Stomach (tissue), 19 donors: ENCODE measurements at places on chromosomes 16 and 17. TPM values are rescaled to one million over a fixed set of nuclear protein-coding genes. Genes with fewer than 3 reads are reported as not detected.
A peak's percentile ranks its signal among the peaks of the same experiment; 100 is the strongest.

Gene STX1B
- total RNA-seq: not detected

Gene TLCD2
- total RNA-seq: 8.1 TPM

Gene TRAPPC1
- 20.2 TPM for total RNA-seq

Gene OR3A3
- not detected for total RNA-seq

- DNase-seq: no peak
- H3K4me1 ChIP-seq: no peaks in the 10 kb centered on the region
- H3K4me3 ChIP-seq: no peak overlapping the region
- H3K36me3 ChIP-seq: peaks cover 74% of the 10 kb centered on the region
Measured at GRCh38 chr17:59062509-59062908, 44.2 kb downstream of the TRIM37 start.

DNA sequence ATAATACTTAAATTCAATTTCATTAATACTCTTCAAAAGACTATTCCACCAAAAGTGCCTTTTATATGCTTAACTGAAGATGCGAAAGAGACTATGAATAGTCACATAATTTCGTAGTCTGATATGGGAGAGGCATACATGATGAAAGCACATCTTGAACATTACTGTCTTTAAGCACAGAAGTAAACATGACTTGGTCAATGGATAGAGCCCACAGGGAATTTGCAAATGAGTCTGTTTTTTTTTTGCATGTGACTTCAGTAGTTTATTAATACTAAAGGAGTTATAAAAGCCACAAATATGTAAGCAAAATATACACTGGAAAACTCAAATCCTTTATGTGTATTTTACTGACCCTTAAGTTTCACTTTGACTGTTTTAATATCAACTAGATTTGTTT is 15.9 kb downstream of the ADPRM start:
- DNase-seq: no peak
- H3K36me3 ChIP-seq: peaks cover 60% of the 10 kb centered on the region
- no peaks in the 10 kb centered on the region for H3K27me3 ChIP-seq
- H3K27ac ChIP-seq: no peak overlapping the region
- no peaks in the 10 kb centered on the region for H3K4me1 ChIP-seq

- H3K27ac ChIP-seq: no peak overlapping the region
- H3K36me3 ChIP-seq: peaks cover 70% of the 10 kb centered on the region
- no peak overlapping the region for H3K4me3 ChIP-seq
- DNase-seq: no peak
Measured at GRCh38 chr17:76477576-76477975, 10.2 kb downstream of the AANAT start.

- no peak for DNase-seq
- H3K4me1 ChIP-seq: peaks cover 4% of the 10 kb centered on the region
- no peak overlapping the region for H3K4me3 ChIP-seq
- no peaks in the 10 kb centered on the region for H3K27me3 ChIP-seq
Measured at GRCh38 chr17:56817066-56817465, 16.7 kb downstream of the C17orf67 start.

DNA sequence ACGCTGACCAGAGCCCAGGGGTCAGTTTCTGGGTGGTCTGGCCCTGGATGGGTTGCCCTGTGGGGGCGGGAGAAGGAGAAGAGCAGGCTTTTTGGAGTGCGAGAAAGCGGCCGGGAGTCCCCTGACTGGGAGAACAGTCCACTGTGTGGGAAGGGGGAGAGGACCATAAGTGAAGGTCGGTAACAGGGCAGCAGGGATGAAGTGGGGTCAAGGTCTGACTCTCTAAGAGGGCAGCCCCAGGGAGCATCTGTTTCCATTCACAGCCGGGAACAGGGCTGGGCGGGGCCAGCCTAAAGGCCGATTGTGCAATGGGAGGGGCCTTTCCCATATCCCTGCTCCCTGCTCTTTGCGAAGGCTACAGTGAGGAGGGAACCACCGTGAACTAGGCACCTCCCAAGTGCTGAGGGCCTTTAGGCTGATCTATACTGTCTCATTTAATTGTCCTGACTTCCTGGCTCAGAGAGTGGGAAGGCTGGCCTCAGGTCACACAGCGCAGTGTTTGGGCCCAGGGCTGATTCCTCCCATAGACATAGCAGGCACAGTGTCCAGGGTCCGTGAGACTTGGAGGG is 10.4 kb upstream of the WFDC1 start:
- H3K36me3 ChIP-seq: no peaks in the 10 kb centered on the region
- H3K4me3 ChIP-seq: no peak overlapping the region
- H3K27ac ChIP-seq: peak overlapping the region; percentile 80

DNA sequence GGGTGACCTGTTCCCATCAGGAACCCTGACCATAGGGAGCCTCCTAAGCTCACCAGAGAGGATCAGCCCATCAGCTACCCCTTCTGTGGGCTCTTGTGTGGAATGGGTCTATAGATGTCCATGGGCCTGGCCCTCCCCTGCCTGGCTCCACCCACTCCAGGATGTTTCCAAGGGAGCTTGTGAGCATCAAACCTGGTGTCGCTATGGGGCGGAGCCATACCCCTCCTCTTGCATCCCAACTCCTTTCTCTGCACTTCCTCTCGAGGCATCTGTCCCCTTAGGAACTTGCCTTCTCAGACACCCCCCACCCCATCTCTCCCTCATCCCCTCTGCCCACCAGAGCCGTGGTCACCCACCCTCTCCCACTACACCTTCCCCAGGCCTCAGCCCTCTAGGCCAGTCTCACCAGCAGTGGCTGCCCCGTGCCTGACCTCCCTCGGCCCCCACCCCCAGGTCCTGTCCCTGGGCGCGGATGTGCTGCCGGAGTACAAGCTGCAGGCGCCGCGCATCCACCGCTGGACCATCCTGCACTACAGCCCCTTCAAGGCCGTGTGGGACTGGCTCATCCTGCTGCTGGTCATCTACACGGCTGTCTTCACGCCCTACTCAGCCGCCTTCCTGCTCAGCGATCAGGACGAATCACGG is 10.4 kb downstream of the KCNH6 start:
- DNase-seq: no peak
- H3K36me3 ChIP-seq: no peaks in the 10 kb centered on the region
- peaks cover 7% of the 10 kb centered on the region for H3K4me1 ChIP-seq
- no peak overlapping the region for H3K27ac ChIP-seq
- H3K4me3 ChIP-seq: no peak overlapping the region
- peaks cover 38% of the 10 kb centered on the region for H3K27me3 ChIP-seq

DNA sequence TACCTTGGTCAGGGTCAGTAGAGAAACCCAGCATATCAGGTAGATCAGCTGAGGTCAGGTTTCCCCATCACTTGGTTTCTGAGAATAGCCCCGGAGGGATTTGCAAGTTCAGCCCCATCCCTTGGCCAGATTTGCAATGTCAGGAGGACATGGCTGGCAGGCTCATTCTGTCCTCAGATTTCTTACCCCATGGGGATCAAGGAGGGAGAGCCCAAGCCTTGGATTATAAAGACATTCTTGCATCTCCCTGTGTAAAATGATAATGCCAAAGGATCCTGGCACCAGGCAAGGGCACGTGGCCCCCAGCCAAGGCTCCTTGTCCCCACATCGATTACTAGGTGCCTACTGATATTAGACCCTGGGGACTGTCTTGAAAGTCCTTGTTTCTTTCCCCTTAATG is 53.2 kb downstream of the MYH3 start:
- H3K36me3 ChIP-seq: no peaks in the 10 kb centered on the region
- H3K27ac ChIP-seq: no peak overlapping the region
- no peak overlapping the region for H3K4me3 ChIP-seq
- no peaks in the 10 kb centered on the region for H3K27me3 ChIP-seq
- no peak for DNase-seq

DNA sequence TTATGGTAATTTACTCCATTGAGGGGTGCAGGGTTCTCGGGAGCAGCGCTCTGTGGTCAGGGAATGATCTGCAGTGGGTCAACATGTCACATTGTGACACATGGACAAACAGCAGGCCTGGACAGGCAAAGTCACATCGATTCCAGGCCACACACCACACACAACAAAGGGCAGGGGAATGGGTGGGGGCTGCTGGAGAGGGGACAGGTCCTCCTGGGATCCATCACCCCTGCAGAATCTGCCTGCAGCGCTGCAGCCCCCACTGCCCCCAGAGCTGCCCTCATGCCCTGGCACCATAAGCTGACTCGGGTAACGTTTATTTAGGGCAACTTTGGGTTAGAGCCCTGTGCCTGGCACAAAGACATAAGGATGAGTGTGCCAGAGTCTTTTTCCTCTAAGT is 9.1 kb downstream of the PEMT start:
- no peaks in the 10 kb centered on the region for H3K4me1 ChIP-seq
- H3K27ac ChIP-seq: no peak overlapping the region
- H3K36me3 ChIP-seq: no peaks in the 10 kb centered on the region
- no peak for DNase-seq

DNA sequence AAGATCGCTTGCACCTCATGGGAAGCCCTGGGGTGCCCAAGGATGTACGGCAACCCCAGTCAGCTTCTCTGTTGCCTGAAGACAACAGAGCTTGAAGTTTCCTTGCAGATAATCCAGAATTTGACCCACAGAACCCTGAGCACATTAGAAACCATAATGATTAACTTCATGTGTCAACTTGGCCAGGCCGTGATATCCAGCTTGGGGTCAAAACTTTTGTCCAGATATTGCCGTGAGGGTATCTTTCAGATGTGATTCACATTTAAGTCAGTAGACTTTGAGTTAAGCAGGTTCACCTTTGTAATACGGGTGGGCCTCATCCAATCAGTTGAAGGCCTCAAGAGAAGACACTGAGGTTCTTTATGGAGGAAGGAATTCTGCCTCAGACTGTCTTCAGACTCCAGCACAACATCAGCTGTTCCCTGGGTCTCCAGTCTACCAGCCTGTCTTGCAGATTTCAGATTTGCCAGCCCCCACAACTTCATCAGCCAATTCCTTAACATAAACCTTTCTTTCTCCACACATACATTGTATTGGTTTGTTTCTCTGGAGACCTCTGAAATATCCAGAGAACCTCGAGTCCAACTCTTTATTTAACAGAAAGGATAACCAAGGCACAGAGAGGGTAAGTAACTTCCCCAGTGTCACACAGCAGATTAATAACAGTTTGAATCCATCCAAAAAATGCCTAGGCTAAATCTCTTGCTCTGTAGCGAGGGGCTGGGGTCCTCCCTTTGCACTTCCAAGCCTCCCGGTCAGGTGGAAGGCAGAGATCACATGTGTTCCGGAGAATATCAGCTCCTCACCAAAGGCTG is 171.1 kb downstream of the SALL1 start:
- H3K4me3 ChIP-seq: no peak overlapping the region
- H3K27me3 ChIP-seq: no peaks in the 10 kb centered on the region
- no peak overlapping the region for H3K27ac ChIP-seq
- H3K4me1 ChIP-seq: no peaks in the 10 kb centered on the region
- no peak for DNase-seq
- H3K36me3 ChIP-seq: no peaks in the 10 kb centered on the region

GRCh38 chr16:578870-579405 is 9.2 kb downstream of the PIGQ start:
- peaks cover 56% of the 10 kb centered on the region for H3K36me3 ChIP-seq
- DNase-seq: peak; percentile 85
- H3K4me3 ChIP-seq: peak overlapping the region; percentile 32
- no peak overlapping the region for H3K27ac ChIP-seq
- H3K4me1 ChIP-seq: peaks cover 35% of the 10 kb centered on the region

DNA sequence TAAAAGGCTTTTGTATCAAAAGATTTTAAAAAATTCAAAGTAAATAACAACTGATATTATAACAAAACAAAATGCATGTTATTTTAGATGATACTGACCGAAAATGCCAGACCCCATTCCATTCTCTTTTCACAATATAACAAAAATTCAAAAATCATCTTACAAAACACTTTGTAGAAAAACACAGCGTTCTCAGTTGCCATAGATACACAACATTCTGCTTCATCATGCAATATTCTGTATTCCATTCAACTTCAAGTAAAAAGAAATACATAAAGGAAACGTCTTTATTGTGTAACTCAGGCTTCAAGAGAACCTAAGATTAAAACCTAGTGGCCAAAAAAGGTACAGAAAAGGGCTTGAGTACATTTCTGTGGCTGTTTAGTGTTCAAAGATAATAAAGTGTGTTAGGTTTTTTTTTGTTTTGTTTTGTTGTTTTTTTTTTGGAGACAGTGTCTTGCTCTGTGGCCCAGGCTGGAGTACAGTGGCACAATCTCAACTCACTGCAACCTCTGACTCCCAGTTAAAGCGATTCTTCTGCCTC is 250.5 kb downstream of the CEP112 start:
- H3K4me1 ChIP-seq: no peaks in the 10 kb centered on the region
- H3K27me3 ChIP-seq: no peaks in the 10 kb centered on the region
- DNase-seq: no peak
- H3K36me3 ChIP-seq: no peaks in the 10 kb centered on the region
- H3K4me3 ChIP-seq: no peak overlapping the region

- no peaks in the 10 kb centered on the region for H3K27me3 ChIP-seq
- no peak for DNase-seq
- H3K36me3 ChIP-seq: no peaks in the 10 kb centered on the region
- H3K27ac ChIP-seq: no peak overlapping the region
- no peaks in the 10 kb centered on the region for H3K4me1 ChIP-seq
- no peak overlapping the region for H3K4me3 ChIP-seq
Measured at GRCh38 chr17:56510554-56511342, 82.8 kb upstream of the NOG start.
